ENCODE measurements at places on chromosomes 7 and 10. TPM values are rescaled to one million over a fixed set of nuclear protein-coding genes. Genes with fewer than 3 reads are reported as not detected.

The DUS4L gene
- 3.8 TPM for polyA plus RNA-seq

The LUC7L2 gene
- 96.4 TPM for polyA plus RNA-seq

The NACAD gene
- 0.22 TPM for polyA plus RNA-seq

DNA sequence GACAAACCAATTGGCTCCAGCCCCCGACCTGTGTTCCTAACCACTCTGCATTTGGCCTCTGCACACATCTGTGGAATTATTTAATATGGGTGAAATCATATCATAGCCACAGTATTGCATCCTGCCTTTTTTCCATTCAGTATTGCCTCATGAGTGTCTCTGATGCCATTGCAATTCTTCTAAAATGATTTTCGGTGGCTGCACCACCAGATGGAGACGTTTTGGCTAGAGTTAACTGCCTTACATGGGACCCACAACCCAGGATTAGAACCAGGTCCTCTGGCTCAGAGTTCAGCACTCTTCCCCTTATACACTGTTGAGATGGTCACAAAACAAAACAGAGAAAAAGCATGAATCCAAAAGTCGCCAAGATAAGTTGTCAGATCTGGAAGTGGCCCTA, 180.8 kb downstream of the EMX2 start:
- no peak for DNase-seq
- H3K36me3 ChIP-seq = no peaks in the 10 kb centered on the region
- peaks cover 16% of the 10 kb centered on the region for H3K27me3 ChIP-seq
- no peak overlapping the region for H3K27ac ChIP-seq
- no peak overlapping the region for H3K4me3 ChIP-seq

- no peaks in the 10 kb centered on the region for H3K4me1 ChIP-seq
- H3K36me3 ChIP-seq = no peaks in the 10 kb centered on the region
- no peak for DNase-seq
These were observed 1.9 kb downstream of the COL1A2 start for GRCh38 chr7:94396596-94396995.

GRCh38 chr10:122213364-122213763, 57.7 kb upstream of the BTBD16 start:
- no peak overlapping the region for H3K4me3 ChIP-seq
- H3K27ac ChIP-seq = no peak overlapping the region
- no peak for DNase-seq
- H3K4me1 ChIP-seq = no peaks in the 10 kb centered on the region
- no peaks in the 10 kb centered on the region for H3K27me3 ChIP-seq
- H3K36me3 ChIP-seq = peaks cover 4% of the 10 kb centered on the region

- DNase-seq = no peak
- no peak overlapping the region for H3K4me3 ChIP-seq
- no peak overlapping the region for H3K27ac ChIP-seq
- no peaks in the 10 kb centered on the region for H3K27me3 ChIP-seq
- no peaks in the 10 kb centered on the region for H3K36me3 ChIP-seq
These were observed 15.0 kb upstream of the WDR86 start for GRCh38 chr7:151424799-151425198.

GRCh38 chr10:20233423-20233822, 417.2 kb downstream of the PLXDC2 start:
- DNase-seq = no peak
- H3K4me3 ChIP-seq = no peak overlapping the region
- H3K27ac ChIP-seq = no peak overlapping the region
- H3K4me1 ChIP-seq = no peaks in the 10 kb centered on the region
- no peaks in the 10 kb centered on the region for H3K36me3 ChIP-seq
- H3K27me3 ChIP-seq = no peaks in the 10 kb centered on the region

GRCh38 chr10:68560186-68560942, at the start of gene TET1:
Gene TET1, plus strand, starts transcription at chr10:68560337. Its CDS starts 12,002 bp downstream, at chr10:68572339.
- peak within 1 kb of the TSS; percentile 62 for H3K4me3 ChIP-seq
- peaks cover 5% of the 10 kb centered on the region for H3K4me1 ChIP-seq
- peaks cover 4% of the 10 kb centered on the region for H3K27me3 ChIP-seq
- DNase-seq = no peak

DNA sequence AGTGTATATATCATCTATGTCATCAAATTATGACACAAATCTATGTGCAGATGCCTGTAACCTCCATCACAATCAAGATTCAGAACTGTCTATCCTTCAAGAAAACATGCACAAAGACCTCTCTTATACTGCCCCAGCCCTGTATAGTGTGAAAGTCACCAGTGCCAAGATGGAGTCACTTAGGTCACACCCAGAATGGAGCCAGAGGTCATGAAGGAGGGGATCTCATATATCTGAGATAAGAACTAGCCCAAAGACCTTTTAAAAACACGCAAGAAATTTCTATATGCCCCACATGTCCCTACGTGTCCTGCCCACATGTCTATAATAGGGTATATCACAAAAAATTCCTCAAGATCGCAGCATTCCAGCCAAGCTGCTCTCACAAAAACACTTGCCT, 20.1 kb upstream of the GATAD1 start:
- H3K4me3 ChIP-seq = no peak overlapping the region
- no peak overlapping the region for H3K27ac ChIP-seq
- DNase-seq = no peak
- no peaks in the 10 kb centered on the region for H3K27me3 ChIP-seq
- H3K36me3 ChIP-seq = no peaks in the 10 kb centered on the region

DNA sequence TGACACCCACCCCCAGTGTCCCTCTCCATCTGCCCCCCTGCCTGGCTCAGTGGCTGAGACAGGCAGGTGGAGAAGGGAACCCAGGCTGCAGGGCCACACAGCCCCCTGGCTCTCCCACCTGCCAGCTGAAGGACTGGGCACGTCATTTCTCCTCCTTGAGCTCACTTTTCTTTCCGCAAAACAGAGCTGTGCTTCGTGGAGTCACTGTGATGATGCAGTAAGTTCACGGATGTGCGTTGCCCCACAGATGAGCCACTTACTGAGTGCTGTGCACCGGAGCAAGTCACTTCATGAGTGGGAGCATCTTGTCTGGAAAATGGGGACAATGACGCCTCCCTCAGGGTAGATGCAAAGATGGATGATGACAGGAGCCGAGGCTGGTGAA, 2.7 kb downstream of the OPN4 start:
- no peaks in the 10 kb centered on the region for H3K27me3 ChIP-seq
- H3K36me3 ChIP-seq = no peaks in the 10 kb centered on the region
- peaks cover 4% of the 10 kb centered on the region for H3K4me1 ChIP-seq
- H3K27ac ChIP-seq = no peak overlapping the region
- DNase-seq = no peak
- no peak overlapping the region for H3K4me3 ChIP-seq

DNA sequence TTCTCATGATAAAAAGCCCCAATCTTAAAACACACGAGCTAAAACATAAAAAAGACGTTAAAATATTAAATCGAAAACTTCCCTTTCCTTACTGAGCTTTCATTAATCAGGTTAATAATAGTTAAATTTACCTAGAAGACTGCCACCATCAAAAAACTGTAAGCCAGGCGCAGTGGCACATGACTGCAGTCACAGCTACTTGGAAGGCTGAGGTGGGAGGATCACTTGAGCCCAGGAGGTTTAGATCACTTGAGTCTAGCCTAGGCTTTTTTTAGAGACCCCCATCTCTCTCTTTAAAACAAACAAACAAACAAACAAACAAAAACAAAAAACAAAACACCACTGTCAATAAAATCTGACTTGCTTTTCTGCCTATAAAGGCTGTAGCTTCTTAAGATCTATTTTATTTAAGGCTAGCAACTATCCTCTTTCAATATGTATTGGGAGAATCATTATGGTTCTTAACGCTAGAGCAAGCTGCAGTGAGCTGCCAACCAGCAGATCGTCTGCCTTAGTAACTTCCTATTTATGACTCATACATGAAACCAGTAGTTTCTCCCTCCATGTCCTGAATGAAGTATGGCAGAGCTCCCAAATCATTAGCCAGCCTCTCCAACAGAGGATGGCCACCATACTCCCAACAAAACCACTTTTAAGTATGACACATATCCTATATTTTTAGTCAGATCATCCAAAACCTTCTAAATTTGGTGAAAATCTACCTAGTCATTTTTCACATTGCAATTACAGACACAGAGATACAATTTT, 163.7 kb downstream of the SRPK2 start:
- peaks cover 6% of the 10 kb centered on the region for H3K36me3 ChIP-seq
- H3K27ac ChIP-seq = no peak overlapping the region
- H3K4me1 ChIP-seq = no peaks in the 10 kb centered on the region
- H3K4me3 ChIP-seq = no peak overlapping the region
- no peaks in the 10 kb centered on the region for H3K27me3 ChIP-seq

- no peaks in the 10 kb centered on the region for H3K27me3 ChIP-seq
- H3K36me3 ChIP-seq = no peaks in the 10 kb centered on the region
- H3K27ac ChIP-seq = no peak overlapping the region
- no peak for DNase-seq
- H3K4me3 ChIP-seq = no peak overlapping the region
These were observed 370.6 kb upstream of the IGFBP3 start for GRCh38 chr7:46291601-46292150.

GRCh38 chr7:131494182-131494581, 62.2 kb downstream of the PODXL start:
- H3K36me3 ChIP-seq = peaks cover 10% of the 10 kb centered on the region
- no peaks in the 10 kb centered on the region for H3K4me1 ChIP-seq
- H3K27me3 ChIP-seq = no peaks in the 10 kb centered on the region
- H3K4me3 ChIP-seq = no peak overlapping the region
- no peak for DNase-seq
- no peak overlapping the region for H3K27ac ChIP-seq

GRCh38 chr7:99079104-99079503, 64.8 kb downstream of the SMURF1 start:
- peak; percentile 12 for DNase-seq
- H3K36me3 ChIP-seq = peaks cover 9% of the 10 kb centered on the region
- no peak overlapping the region for H3K27ac ChIP-seq
- H3K4me1 ChIP-seq = no peaks in the 10 kb centered on the region

- no peaks in the 10 kb centered on the region for H3K4me1 ChIP-seq
- DNase-seq = no peak
- no peaks in the 10 kb centered on the region for H3K27me3 ChIP-seq
- peaks cover 13% of the 10 kb centered on the region for H3K36me3 ChIP-seq
- no peak overlapping the region for H3K27ac ChIP-seq
These were observed 34.7 kb downstream of the WAPL start for GRCh38 chr10:86486856-86487255.

Measured in small intestine (tissue), 16 donors.